Nephron progenitor cell (in vitro differentiated cells): ENCODE measurements at places on chromosomes 1 and 21.
A peak's percentile ranks its signal among the peaks of the same experiment; 100 is the strongest.

DNA sequence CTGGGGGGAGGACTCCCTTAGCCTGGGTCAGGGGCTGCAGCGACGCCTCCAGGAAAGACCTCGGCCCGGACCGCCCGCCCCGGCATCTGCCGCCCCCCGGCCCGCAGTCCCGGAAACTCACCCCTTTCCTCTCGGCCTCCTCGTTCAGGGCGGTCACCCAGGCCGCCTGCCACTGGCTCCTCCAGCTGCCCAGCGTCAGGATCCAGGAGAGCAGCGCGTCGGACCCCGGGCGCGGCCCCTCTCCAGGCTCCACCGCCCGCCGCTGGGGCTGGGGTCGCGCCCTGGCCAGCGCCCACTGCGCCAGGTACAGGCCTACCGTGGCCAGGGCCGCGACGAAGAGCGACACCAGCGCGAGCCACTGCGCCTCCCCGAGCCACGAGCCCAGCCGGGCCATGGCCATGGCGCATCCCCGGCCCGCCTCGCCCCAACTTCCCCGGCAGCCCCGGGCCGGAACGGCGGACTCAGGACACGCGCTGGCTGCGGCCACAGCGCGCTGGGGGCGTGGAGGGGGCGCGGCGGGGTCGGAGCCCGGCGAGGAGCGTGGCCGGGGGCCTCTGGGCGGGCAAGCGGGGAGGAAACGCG, 478 bp downstream of the C2CD2 start:
- DNase-seq: peak; percentile 63

GRCh38 chr1:64231654-64232053, 28.2 kb downstream of the UBE2U start:
- DNase-seq: no peak

DNA sequence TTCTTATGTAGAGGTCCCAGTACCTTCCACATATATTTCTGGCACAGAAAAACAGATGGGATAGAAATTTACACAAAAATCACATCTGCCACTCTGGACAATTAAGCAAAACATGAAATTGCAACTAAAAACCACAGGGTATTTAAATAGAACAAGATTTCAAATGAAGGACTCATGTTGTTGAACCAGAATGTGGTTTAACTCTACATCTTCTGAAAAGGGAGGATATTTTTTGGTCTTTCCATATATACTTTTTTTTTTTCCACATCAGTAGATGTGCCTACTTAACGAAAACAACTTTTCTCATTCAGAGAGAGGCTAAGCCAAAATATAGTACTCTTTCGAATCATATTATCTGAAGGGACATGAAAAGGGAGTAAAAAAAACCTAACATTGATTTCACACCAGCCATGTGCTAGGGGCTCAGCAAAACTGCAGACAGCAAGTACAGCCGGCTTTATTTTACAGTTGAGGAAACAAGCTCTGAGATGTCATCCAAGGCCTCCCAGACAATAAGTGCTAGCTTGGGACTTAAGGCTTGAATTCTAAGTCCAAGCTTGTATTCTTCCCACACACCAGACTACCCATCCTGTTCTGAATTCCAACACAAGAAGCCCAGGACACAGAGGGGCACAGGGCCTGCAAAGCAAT, 208.9 kb downstream of the PBX1 start:
- DNase-seq: no peak

GRCh38 chr1:117339866-117340700, 27.2 kb upstream of the MAN1A2 start:
- no peak for DNase-seq

DNA sequence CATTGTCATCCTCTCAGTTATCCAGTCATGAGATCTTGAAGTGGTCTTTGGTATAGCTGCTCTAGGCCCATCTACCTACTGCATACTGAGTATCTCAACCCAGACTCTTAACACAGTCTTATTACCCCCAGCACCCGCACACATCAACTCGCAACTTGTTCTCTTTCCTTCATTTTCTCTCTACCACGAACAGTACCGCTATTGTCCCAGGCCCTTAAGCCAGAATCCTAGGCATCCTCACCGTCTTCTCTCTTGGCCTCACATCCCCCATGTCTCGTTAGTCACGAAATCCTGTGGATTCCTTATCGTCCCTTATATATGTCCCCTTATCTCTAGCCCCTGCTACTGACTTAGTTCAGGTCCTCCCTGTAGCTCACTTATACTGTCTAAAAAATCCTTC, 126.4 kb downstream of the TMEM53 start:
- DNase-seq: no peak

- DNase-seq: no peak
Measured at GRCh38 chr1:241589521-241589920, 50.6 kb downstream of the CHML start.

- DNase-seq: no peak
Measured at GRCh38 chr1:155698382-155699038, 9.6 kb downstream of the DAP3 start.

DNA sequence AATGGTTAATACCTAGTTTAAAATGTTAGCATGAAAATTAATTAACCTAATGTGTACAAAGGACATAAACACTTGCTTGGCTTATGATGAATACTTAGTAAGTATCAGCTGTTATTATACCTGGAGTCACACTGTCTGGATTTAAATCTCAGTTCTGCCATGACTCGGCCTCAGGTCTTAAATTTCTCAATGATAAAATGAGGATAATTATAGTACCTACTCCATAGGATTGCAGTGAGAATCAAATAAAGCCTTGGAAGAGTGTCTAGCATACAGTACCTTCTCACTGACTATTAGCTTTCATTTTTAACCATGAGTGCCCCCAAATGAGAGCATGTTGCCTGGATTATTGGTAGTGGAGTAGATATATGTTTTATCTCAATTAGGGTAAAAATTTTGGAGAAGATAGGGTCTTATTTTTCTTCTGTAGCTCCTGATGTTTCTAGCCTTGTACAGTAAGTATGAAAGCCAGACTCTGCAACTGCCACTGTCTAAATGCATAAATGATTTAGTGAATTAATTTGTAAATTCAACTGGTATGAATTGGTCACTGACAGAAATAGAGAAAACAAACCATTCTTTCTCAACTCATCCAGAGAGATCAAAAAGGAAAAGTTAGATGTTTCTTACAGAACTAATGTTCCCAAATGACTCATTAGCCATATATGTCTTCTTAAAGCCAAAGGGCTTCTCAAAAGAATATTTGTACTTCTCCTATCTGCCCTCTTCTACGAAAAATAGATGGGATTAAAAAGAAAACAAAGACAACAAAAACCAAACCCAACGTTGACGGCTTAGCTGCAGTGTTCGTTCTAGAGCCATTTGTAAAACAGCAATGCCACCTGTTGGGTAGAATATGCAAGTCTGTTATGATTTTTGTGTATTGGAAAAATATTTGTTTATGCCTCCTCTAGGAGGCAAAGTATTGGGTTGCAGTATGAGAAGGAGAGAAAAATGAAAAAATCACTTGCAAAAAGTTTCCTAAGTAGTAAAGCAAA, 53.8 kb upstream of the MROH9 start:
- no peak for DNase-seq

- peak; percentile 59 for DNase-seq
Measured at GRCh38 chr1:179867493-179868330, 9.9 kb downstream of the TOR1AIP2 start.

GRCh38 chr1:17706445-17706844, 48.7 kb upstream of the ACTL8 start:
- no peak for DNase-seq

GRCh38 chr1:193462629-193463320, 276.4 kb upstream of the B3GALT2 start:
- no peak for DNase-seq

- DNase-seq: no peak
Measured at GRCh38 chr1:113683384-113684152, 75.7 kb downstream of the PHTF1 start.
